ENCODE measurements at places on chromosomes 13 and 19.

- no peak for DNase-seq
Measured at GRCh38 chr13:51995677-51996551, 15.3 kb downstream of the ATP7B start.

DNA sequence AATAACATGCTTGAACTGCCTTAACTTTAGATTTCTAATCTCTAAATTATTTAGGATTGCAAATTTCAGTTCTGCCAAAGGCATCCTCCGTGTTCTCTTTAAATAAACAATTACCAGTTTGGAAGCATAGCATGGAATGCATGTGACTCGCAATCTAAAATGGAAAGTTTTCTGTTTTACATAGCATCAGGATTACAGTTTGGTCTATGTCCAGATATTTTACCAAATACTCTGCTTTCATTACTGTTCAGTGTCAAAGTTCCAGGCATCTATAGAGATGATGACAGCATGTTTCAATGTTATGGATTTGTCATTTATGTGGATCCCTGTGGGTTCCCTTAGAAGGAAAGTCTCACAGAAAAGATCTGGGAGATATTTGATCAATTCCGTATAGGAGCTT lies 16.8 kb downstream of the FLT1 start:
- peak; percentile 65 for DNase-seq

- DNase-seq, result no peak
Measured at GRCh38 chr19:6833166-6833790, 54.1 kb upstream of the ADGRE1 start.

GRCh38 chr13:28534801-28535200 lies 39.9 kb upstream of the FLT1 start:
- DNase-seq, result no peak

- no peak for DNase-seq
Measured at GRCh38 chr13:40494946-40495620, 171.4 kb downstream of the FOXO1 start.

DNA sequence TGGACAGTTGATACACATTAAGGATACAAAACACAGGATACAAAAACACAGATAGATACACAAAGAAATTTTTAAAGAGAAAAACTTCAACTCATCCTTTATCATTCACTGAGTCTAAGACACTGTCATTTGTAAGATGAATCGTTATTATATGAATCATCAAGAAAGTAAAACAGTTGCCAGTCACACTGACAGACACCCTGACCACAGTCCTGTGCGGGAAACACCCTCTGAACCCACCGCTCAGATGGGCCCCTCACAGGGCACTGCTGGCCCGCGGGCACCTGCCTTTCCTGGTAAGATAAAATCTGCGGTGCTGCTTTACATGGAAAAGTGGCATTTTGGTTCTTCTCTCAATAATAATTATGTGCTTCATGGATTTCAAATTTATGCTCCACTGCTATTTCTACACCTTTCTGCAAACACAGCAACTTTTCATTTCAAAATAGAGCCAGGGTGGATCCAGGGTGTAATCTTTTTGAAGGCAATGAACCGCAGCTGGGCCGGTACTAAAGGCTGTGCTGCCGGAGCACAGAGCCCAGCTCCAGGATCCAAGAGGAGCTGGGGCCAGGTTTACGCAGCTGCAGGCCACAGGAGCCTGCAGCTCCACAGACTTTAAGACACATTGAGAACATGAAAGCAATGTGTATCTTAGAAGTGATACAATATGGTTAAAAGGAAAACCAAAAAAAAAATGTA lies 76.8 kb downstream of the TUBGCP3 start:
- no peak for DNase-seq

GRCh38 chr13:109669234-109669612 lies 117.2 kb downstream of the IRS2 start:
- no peak for DNase-seq

DNA sequence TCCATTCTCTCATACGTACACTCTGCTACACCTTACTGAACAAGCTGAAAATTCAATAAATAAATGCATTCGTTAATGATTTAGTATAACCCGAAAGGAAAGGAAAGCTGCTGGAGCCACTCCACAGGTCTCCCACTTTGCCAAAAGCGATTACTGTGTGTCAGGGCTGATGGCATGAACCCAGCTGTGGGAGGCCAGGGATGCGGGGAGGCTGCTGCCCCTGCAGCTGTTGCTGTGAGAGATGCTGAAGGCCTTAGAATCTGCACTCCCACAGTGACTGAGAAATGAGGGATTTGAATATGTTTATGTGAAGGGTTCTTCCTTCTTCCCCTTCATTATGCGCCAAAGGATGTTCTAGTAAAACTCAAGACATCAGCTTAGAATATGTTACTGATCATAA lies 58.7 kb upstream of the NBEA start:
- no peak for DNase-seq

DNA sequence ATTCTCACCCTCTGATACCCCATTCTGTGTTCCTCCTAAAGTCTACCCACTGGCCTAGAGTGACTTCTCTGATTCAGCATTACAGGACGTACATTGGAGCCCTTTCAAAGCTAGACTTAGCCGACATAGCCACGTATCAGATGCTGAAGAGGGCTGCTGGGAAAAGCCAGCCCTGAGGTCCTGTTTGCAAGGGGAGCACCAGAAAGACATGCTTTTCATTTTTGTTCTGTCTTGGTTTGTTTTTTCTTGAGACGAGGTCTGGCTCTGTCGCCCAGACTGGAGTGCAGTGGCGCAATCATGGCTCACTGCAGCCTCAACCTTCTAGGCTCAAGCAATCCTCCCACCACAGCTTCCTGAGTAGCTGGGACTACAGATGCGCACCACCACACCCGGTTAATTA lies 6.3 kb upstream of the ZSWIM4 start:
- DNase-seq, result no peak

GRCh38 chr19:53994811-53995210 lies 3.4 kb downstream of the CACNG6 start:
- DNase-seq, result no peak

- peak; percentile 15 for DNase-seq
Measured at GRCh38 chr13:35144166-35144890, 202.3 kb downstream of the NBEA start.

DNA sequence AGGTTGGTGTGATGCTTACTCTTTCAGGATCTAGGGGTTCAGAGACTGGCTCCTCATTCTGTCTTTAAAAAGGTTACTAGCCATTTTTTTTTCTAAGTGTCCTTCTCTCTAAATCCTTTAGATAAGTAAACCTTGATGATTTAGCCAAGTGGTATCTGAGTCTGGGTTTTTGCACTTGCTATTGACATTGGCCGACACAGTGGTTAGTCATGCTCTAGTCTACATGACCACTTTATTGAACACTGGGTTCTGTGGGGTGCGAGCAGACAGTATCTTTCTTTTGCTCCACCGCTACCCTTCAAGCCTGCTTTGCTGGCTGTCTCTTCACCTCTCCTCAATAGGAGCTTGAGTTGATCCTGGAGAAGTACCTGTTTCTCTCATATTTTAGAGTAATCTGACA lies 6.2 kb upstream of the NUP58 start:
- no peak for DNase-seq

- DNase-seq, result peak; percentile 68
Measured at GRCh38 chr19:12840091-12841079, 2.1 kb downstream of the MAST1 start.

DNA sequence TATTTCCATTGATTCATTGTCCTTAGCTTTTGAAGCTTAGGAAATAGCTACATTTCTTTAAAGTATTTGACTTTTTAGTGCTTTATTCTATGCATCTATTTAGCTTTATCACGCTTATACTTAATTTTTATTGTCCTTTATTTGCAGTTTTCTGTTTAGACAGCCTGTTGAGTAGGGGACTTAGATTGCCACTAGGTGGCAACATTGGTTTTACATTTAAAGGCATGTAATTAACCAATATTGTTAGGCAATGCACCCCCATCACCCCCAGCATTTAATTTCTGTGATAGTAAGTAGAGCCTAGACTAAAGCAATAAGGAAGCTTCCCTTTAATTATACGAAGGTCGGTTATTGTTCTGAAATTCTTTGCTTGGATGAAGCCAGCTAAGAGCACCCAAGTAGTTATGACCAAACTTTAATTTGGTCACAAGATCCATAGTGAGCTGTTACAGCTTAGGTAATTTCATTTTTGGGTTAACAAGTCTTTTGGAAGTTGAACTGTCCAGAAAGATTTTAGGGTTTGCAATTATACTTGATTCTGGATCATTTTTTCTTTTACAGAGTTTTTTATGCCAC lies 36.5 kb downstream of the B3GLCT start:
- DNase-seq, result peak; percentile 49

- DNase-seq, result no peak
Measured at GRCh38 chr19:43625918-43626579, 6.6 kb upstream of the ZNF428 start.

GRCh38 chr13:46751811-46752635 lies 44.9 kb downstream of the ESD start:
- DNase-seq, result peak; percentile 15

- DNase-seq, result no peak
Measured at GRCh38 chr13:75461314-75461713, 20.7 kb downstream of the TBC1D4 start.

- no peak for DNase-seq
Measured at GRCh38 chr13:19818223-19818842, 35.6 kb upstream of the PSPC1 start.

GRCh38 chr19:50365434-50366306 lies at the start of gene NAPSA:
Gene NAPSA, minus strand, starts transcription at chr19:50365639. Its CDS starts 18 bp downstream, at chr19:50365621.
- no peak for DNase-seq

GRCh38 chr13:50468849-50469669 lies 374.4 kb downstream of the DLEU7 start:
- no peak for DNase-seq

DNA sequence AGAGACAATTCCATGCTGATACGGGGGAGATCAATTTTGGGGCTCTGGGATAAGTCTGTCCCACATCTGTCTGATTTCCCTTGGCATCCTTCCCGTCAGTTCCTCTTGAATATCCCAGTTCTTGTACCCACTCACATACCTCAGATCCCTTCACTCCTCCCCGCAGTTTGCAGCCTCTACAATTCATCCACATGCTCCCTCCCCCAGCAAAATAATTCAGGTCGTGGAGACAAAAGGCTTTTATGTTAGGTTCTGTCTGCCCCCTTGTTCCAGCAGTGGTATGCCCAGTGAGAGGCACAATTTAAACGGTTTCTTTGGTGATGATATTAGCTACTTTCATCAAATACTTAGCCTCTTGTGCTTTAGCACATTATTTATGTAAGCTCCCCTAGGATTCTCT lies 9.6 kb downstream of the RPS16 start:
- no peak for DNase-seq

DNA sequence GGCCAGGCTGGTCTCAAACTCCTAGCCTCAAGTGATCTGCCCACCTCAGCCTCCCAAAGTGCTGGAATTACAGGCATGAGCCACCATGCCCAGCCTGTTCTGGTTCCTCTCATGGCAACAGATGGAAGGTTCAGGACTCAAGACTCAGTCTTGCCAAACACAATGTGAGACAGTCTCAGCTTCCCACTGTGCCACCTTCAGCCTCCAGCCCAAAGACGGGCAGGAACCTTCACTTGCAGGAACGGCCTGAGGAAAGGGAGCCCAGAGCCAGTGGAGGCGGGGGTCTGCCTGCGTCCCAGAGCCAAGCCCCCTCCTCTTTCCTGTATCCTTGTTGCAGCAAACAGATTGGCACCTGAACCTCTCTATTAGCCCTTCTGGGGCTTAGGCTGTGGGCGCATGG lies 2.9 kb upstream of the CHST8 start:
- no peak for DNase-seq

DNA sequence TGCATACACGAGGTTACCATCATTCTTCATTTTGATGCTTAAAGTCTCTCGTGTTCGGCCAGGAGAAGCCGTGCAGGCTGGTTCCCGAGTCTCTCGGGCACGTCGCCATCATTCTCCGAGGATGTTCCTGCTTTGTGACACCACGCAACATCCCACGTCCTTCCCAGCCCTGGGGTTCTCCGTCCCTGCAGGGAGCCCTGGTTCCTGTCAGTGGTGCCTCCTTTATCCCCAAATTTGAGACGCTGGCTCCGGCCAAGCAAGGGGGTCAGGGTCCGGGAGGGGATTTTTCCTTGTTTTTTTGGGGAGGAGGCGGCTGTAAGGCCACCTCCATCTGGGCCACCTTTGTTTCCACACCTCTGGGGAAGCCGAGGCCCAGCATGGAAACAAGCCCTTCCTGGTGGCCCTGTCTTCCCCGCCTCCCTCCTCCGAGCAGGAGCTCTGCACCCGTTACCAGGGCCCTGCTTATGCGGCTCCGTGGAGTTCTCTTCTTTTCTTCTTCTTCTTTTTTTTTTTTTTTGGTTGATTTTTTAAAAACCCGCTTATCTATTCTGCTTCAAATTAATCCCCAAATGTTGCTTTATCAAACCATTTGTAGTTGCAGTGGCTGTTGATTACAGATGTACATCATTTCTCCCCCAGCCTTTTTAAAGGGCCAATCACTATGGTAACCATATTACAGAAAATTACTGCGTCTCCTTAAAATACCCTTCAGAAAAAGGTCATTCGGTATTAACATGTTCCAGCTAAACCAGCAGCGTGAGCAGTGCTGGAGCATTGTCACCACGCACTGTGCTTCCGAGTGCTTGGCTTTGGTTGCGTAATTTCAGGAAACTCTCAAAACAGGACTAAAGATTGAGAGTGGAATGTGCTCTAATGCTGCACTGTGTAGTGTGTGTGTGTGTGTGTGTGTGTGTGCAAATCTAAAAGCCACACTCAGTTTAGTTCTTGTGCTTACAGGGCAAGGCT lies 50.4 kb downstream of the TEX29 start:
- peak; percentile 13 for DNase-seq

- no peak for DNase-seq
Measured at GRCh38 chr13:104522235-104523072, 1456.2 kb upstream of the SLC10A2 start.

DNA sequence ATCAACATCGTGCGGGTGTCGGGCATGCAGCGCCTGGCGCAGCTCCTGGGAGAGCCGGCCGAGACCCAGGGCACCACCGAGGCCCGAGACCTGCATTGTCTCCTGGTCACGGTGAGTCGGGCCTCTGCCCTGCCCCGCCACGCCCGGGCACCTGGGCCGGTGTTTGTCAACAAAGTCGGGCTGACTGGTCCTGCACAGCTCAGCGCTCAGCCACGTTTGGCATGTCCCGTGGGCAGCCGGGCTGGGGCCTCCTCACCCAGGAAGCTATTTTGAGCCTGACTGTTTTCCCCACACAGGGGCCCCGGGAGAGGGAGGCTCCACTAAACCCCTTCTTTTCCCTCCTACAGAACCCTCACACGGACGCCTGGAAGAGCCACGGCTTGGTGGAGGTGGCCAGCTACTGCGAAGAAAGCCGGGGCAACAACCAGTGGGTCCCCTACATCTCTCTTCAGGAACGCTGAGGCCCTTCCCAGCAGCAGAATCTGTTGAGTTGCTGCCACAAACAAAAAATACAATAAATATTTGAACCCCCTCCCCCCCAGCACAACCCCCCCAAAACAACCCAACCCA lies 1.3 kb downstream of the GADD45B start:
- peak; percentile 25 for DNase-seq

DNA sequence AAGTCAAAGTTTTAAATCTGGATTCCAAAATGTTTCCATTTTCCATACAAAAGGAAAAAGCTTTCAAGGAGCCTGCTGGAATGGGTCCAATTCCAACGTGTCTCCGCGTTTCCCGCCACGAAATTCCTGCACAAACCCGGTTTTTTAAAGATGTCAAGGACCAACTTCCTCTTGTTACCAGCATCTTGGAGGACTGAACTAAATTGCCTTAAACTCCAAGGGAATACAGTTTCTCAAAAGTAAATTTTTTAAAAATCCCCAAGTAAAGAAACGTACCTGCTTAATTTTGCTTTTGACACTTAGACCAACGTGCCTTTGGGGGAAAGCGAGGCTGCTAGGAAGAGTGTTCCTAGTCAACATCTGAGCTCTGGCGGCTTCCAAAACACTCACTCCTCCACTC lies 12.3 kb upstream of the SOX1 start:
- DNase-seq, result no peak
